CD4-positive, alpha-beta T cell treated with Interferon alpha-2 for 1 hour (primary cell): ENCODE measurements at places on chromosomes 13 and 19.
A peak's percentile ranks its signal among the peaks of the same experiment; 100 is the strongest.

- peak; percentile 84 for DNase-seq
These were observed 16.6 kb downstream of the SIGLEC8 start for GRCh38 chr19:51441410-51442390.

- no peak for DNase-seq
These were observed 123.4 kb downstream of the OLFM4 start for GRCh38 chr13:53152057-53152421.

GRCh38 chr19:1037621-1038064, 2.3 kb upstream of the ABCA7 start:
- no peak for DNase-seq

DNA sequence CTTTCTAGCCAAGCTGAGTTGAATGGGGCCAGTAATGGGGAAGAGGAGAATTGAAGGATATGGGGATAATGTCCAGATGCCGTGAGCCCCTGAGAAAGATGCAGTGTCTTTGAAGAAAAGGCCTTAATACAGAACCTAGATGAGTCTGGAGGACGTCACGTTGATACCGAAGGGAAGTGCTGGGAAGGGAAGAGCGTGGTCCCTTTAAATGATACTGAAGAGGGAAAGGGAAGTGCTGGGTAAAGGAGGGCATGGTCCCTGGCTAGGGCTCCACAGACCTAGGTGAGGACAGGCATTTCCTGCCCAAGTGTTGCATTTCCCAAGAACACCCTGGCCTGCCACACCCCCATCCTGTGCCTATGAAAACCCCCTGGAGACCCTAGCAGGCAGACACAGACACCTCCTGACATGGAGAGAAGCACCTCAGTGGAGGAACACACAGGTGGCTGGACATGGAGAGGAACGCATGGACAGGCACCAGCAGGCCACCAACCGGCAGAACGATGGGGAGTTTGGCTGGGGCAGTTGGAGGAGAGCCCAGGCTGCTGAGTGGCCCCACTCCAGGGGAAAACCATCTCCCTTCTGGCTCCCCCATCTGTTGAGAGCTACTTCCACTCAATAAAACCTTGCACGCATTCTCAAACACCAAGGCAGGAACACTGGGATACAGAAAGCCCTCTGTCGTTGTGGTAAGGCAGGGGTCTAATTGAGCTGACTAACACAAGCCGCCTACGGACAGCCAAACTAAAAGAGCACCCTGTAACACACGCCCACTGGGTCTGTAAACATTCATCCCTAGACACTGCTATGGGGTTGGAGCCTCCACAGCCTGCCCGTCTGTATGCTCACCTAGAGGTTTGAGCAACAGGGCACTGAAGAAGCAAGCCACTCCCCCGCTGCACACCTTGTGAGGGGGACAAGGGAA, 34.9 kb upstream of the POMP start:
- peak; percentile 10 for DNase-seq

DNA sequence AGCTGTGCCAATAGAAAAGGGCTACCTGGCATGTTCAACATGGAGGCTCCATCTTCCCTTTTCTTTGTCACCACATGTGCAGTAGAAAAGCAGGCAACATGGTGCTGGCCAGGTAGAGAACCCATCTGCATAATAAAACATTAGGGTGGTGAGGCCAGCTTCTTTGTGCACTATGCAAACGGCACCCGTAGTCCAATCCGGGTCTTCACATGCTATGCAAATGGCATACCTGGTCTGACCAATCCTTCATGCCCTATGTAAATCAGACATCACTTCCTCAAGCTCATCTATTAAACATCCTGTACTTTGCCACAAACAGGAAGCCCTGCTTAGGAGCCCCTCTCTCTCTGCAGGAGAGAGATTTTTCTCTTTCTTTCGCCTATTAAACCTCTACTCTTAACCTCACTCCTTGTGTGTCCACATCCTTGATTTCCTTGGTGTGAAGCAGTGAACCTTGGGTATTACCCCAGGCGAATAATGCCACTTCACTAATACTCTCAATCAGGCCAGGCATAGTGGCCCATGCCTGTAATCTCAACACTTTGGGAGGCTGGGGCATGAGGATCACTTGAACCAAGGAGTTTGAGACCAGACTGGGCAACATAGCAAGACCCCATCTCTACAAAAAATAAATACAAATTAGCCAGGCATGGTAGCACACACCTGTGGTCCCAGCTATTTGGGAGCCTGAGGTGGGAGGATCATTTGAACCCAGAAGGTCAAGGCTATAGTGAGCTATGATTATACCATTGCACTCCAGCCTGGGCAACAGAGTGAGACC, 111.3 kb upstream of the MRI1 start:
- no peak for DNase-seq

- no peak for DNase-seq
These were observed 35.6 kb downstream of the ALOX5AP start for GRCh38 chr13:30770929-30771328.

- no peak for DNase-seq
These were observed 17.9 kb downstream of the NCAN start for GRCh38 chr19:19229701-19230100.

- DNase-seq = no peak
These were observed 412 bp downstream of the ZNF528 start for GRCh38 chr19:52398081-52398441.

GRCh38 chr19:40383668-40384248, 6.2 kb downstream of the HIPK4 start:
- no peak for DNase-seq

DNA sequence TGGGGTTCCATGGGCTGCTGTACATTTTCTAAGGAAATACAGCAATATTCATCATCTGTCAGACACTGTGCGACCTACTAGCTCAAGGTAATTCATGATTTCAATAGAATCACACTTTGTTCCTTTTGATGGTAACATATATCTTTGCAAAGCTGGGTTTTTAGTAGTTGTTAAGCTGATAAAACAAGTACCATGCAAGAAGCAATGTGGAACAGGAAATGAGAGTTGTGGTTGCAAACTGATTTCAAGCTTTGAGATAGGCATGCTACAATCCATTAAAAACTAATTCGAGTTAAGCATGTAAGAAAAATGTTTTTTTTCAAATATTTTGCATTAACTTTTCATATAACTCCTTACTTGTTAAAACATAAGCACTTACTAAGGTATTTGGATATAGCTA, 6.8 kb upstream of the MBNL2 start:
- peak; percentile 24 for DNase-seq

GRCh38 chr13:93687261-93687660, 460.7 kb downstream of the GPC6 start:
- DNase-seq = no peak

DNA sequence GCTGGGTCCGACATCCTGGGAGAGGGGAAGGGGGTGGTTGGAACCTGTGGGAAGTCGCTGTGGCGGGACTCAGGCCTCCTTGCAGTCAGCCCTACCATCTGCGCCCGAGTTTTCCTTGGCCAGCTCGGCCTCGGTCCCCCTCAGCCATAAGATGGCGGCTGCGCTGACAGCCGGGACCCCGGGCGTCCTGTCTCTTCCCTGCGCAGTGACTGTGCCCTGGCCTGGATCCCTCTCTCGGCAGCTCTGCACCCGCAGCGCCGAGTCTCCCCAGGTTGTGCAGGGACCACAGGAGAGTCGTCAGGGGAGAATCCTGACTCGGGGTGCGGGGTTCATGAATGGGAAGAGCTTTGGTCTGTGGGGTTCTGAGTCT, 345 bp downstream of the ZNF257 start:
- DNase-seq = no peak

GRCh38 chr19:40165362-40165937, 25.8 kb upstream of the MAP3K10 start:
- DNase-seq = peak; percentile 72

DNA sequence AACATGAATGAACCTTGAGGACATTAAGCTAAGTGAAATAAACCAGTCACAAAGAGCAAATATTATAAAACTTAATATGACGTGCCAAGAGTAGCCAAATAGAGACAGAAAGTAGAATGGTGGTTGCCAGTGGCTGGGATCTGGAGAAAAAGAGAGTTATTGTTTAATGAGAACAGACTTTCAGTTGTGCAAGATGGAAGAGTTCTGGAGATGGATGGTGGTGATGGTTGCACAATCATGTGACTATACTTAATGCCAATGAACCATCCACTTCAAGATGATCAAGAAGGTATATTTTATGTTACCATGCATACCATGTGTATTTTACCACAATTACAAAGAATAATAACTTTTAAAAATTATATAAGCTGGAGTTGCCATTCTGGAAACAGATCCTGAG, 65.7 kb upstream of the MTIF3 start:
- DNase-seq = no peak

GRCh38 chr19:16417660-16418596, 53.8 kb downstream of the EPS15L1 start:
- peak; percentile 78 for DNase-seq

DNA sequence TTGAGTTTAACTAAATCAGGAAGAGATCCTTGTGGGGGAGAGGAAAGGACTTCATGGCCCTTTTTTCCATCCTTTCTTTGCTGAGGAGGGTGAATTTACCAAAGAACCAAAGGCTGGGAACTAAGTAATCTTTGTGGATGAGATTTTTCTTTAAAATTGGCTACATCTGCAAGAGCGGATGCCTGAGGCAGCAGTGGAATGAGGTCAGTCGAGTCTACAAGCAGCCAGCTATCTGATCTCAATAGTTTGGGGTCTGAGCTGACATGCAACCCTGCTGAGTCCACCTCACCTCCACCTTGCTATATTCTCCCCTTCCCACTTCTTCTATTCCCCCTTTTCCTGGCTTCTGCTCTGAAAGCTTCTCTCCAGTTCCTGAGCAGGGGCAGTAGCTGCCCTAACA, 3.6 kb upstream of the DNAJC15 start:
- DNase-seq = no peak

- DNase-seq = no peak
These were observed 8.6 kb upstream of the EPN1 start for GRCh38 chr19:55666343-55667005.

DNA sequence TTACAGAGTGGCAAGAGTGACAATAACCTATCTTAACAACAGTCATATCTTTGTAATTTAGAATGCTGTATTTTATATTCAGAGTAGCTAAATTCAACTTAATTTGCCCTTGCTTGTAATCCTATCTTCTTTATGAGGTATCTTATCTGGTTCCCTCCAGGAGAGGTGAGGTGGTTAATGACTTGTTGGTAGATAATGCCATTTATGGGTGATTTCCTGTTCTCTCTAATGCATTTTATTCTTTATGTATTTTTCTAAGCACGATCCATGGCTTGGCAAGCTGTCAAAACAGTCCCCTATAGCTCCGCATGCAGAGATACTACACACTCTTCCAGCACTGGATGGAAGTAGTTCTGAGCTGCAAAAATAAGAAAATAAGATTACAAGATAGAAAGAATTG, 267.9 kb downstream of the LMO7 start:
- no peak for DNase-seq

GRCh38 chr19:8149261-8150094, at the start of gene FBN3:
Gene FBN3 (minus strand): TSS chr19:8149592. CDS start chr19:8147480, 2,112 bp downstream.
- DNase-seq = no peak

GRCh38 chr19:42255766-42256745, 1.1 kb upstream of the ERF start:
- no peak for DNase-seq

- no peak for DNase-seq
These were observed 61.0 kb upstream of the CEACAM8 start for GRCh38 chr19:42655748-42656147.

- no peak for DNase-seq
These were observed 133.3 kb downstream of the TNFSF13B start for GRCh38 chr13:108402850-108403249.

DNA sequence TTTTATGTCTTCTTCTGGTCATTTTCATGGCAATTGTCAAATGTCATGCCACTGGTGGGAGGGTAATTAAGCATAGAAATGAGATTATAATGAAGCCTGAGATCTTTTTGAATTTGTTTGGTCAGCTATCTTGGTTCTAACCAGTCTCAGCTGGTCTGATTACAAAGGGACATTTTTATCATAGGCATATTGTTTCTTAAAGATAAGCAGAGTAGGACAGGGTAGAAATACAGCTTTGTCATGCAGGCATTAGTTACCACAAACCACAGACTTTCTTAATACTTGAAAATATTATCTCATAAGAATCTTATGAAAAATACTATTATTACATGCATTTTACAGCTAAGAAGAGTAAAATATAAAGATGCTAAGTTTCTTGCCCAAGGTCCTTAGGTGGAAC, 1761.5 kb downstream of the PCDH9 start:
- DNase-seq = no peak

DNA sequence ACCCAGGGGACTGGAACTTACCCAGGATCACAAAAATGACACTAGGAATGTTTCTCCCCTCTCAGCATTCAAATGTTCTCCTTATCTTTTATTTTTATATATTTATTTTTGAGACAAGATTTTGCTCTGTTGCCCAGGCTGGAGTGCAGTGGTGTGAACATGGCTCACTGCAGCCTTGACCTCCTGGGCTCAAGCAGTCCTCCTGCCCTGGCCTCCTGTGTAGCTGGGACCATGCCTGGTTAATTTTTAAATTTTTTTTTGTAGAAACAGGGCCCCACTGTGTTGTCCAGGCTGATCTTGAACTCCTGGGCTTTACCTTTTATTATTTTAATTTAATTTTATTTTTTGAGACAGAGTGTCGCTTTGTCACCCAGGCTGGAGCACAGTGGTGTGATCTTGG, 108.2 kb downstream of the PCCA start:
- no peak for DNase-seq

DNA sequence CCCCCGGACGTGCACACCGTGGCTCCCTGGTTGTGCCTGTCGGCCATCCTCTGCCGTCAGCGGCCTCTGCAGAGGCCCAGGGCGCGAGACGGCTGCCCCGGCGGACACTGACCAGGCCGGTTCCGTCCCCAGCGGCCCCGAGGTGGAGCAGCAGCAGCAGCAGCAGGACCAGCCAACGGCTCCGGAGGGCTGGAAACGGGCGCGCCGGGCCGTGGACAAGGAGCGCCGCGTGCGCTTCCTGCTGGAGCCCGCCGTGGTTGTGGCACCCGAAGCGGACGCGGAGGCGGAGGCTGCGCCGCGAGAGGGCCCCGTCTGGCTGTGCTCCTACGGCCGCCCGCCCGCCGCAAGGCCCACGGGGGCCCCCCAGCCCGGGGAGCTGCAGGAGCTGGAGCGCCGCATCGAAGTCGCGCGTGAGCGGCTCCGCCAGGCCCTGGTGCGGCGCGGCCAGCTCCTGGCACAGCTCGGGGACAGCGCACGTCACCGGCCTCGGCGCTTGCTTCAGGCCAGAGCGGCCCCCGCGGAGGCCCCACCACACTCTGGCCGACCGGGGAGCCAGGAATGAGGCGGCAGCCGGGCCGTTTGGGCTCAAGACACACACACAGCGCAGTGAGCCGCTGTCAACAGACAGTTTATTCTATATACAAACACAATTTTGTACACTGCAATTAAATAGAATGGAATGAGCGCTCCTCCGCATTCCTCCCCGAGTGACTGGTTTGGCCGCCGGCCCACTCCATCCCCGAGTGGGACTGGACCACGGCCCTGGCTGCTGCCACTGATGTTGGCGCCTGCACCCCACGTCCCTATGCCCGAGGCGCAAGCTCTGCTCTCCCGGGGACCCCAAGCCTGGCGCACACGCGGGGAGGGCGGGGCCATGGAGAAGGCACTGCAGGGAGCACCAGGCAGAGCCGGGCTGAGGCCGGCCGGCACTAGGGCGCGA, 9.1 kb downstream of the GRIN3B start:
- no peak for DNase-seq

- DNase-seq = no peak
These were observed 15.3 kb upstream of the ERICH6B start for GRCh38 chr13:45630791-45631190.

- no peak for DNase-seq
These were observed 424.2 kb downstream of the KCTD12 start for GRCh38 chr13:76461999-76462398.

GRCh38 chr13:29509999-29510589, 85.4 kb downstream of the SLC7A1 start:
- DNase-seq = no peak

GRCh38 chr13:42215578-42216421, 56.2 kb upstream of the AKAP11 start:
- DNase-seq = no peak
